NCI-H146 (cell line): ENCODE measurements at places on chromosomes 5 and 9.
A peak's percentile ranks its signal among the peaks of the same experiment; 100 is the strongest.

DNA sequence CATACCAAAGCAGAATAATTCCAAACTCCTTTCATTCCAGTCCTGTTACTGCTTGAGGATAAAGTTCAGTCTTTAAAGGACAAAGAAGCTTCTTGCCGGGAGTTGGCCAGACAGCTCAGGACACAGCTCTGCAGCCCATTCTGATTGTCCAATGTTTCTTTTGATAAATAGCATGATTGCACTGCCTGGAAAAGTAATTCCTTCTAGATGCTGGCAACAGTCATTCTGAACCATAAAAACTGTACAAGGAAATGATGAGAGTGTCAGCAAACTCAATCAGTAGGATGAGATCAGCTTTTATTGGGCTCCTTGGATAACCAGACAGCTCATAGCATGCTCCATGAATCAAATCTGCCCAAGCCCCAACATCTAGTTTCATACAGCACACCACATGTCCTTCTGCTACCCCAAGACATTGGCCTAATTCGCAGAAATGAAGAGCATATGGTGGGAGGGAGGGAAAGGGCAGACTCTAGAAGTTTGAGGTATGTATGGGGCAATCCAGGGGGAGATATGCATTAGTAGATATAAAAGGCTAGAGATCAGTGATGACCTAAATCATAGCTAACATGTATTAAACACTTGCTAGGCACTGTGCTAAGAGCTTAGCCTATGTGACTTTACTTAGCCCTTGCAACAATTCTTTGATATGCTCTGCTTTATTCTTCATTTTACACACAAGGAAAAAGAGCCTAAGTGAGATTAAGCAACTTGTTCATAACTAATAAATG is 219.9 kb upstream of the NREP start:
- DNase-seq: no peak

DNA sequence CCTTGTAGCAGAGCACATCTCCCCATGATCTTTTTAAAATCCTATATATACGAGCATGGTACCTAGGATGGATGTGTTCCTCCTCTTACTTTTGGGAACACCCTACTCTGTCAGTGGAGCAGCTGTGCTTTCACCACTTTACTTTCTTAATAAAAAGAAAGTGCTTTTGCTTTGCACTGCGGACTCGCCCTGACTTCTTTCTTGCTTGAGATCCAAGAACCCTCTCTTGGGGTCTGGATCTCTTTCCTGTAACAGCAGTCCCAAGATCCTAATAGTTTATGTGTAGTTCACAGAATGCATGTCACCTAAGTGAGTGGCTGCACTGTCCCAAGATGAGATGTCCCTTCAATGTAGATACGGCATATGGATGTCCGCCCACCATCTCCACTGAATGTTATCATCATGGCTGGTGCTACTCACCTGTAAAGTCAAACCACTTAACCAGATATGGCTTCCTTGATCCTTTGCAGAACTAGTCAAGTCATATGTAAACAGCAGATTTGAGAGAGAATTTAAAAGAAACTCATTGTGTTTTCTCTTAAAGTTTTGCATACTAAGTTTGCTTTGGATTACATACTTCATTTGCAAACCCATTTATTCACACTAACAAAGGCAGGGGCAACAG is 1.9 kb downstream of the FGF1 start:
- no peak for DNase-seq

GRCh38 chr5:36334315-36334714 is 32.6 kb upstream of the RANBP3L start:
- DNase-seq: no peak

GRCh38 chr9:6109986-6110385 is 94.6 kb upstream of the RANBP6 start:
- no peak for DNase-seq

- peak; percentile 13 for DNase-seq
Measured at GRCh38 chr9:104177003-104177611, 83.0 kb downstream of the SMC2 start.

DNA sequence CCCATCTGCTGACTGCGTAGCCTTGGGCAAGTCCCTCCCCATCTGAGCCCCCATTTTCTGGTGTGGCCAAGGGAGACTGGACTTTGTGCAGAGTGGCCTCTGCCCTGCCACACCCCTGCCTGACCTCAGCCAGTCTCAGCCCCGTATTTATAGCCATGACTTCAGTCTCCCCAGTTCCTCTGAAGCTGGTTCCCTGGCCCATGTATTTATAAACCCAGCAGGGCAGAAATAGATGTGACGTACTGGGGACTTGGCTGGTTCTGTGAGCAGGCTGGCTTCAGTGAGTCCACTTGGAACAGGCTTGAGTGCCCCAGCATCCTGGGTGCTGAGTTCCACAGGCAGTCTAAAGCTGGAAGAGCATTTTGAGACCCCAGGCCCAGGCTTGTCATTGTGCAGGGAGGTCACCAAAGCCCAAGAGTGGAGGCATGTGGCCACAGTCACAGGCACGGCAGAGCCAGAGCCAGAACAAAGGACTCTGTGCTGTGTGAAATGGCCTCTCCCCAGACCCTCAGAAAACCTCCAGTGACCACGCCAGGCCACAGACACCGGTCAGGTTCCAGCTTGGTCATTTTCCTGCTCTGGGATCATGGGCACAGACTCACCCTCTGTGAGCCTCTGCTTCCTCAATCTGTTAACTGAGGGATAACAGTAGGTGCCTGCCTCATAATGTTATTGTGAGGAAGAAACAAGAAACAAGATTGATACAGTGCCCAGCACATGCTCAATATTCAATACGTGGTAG is 30.4 kb upstream of the SYNPO start:
- no peak for DNase-seq

GRCh38 chr5:101966476-101966875 is 329.6 kb downstream of the SLCO4C1 start:
- DNase-seq: no peak

GRCh38 chr5:150638488-150639376 is 1.7 kb upstream of the SYNPO start:
- no peak for DNase-seq

GRCh38 chr9:125763394-125763801 is 16.2 kb downstream of the PBX3 start:
- DNase-seq: peak; percentile 98

DNA sequence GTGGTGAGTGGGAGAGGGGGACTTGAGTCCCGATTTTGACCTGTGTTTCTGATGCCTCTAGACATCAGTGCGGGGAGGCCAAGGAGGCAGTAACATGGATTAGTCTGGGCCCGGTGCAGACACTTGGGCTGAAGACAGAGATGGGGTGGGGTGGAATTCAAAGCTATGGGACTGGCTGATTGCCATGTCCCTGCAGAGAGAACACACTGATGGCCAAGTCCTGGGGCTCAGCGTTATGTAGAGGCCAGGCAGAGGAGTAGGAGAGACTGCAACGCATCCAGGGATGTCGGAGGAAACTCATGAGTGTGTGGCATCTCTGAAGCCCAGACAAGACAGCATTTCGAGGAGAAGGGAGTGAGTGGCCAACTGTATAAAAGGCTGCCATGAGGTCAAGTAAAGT is 30.1 kb downstream of the PSD2 start:
- DNase-seq: no peak

GRCh38 chr5:132979367-132979940 is 16.0 kb upstream of the AFF4 start:
- no peak for DNase-seq

- no peak for DNase-seq
Measured at GRCh38 chr5:69431424-69432303, 16.7 kb downstream of the MARVELD2 start.

- peak; percentile 17 for DNase-seq
Measured at GRCh38 chr9:98793031-98793430, 3.3 kb downstream of the ANKS6 start.

- no peak for DNase-seq
Measured at GRCh38 chr5:172939611-172940267, 19.5 kb upstream of the RPL26L1 start.

GRCh38 chr9:1469996-1470395 is 419.8 kb downstream of the DMRT2 start:
- DNase-seq: no peak

DNA sequence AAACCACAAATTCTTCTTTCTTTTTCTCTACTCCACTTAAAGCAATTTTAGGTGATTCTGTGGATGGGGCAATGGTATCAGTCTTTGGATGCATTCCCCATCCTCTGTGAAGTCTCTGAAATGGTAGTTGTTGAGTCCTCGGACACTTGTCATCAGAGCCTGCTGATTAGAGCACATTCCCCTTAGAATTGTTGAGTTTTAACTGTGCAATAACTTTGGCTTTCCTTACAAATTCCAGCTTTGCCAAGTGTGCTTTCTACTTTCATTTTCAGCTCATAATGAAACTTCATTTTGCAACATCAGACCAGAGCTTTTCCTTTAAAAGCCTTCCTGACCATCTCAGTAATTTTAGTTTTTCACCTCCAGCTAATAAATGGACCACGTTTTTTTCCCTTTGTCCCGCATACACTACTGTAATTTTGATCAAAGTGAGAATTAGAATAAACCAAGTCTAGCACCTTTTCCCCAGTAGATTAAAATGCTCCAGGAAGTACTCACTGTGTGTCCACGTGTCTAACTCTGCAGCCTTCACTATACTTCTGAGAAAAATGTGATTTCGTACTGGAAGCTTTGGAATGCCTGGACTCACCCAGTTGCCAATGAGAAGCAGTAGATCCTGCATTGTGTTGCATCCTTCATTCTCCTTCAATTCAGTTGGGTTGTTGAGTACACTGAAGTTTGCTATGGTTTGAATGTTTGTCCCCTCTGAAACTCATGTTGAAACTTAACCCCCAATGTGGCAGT is 135.6 kb downstream of the NTRK2 start:
- no peak for DNase-seq

DNA sequence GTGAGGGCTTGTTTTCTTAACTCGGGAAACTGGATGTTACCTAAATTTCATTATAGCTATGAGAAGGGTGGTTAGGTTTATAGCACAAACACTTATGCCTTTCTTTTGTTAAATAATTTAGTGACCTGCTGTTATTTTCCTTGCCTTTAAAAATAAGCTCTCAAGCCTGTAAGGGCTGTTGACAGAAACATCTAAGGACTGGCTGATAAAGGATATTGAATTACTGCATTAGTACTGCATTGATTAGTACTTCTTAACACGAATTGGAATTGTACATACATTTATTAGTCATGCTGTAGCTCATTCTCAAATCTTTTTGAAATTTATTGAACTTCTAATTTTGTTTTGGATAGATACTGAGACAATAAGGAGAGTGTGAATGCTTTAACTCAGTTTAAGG is 85.1 kb upstream of the DHFR start:
- no peak for DNase-seq

- DNase-seq: peak; percentile 86
Measured at GRCh38 chr5:131263648-131264450, at the start of gene CDC42SE2. Gene CDC42SE2, plus strand, starts transcription at chr5:131264053. Its CDS starts 95,441 bp downstream, at chr5:131359494.

DNA sequence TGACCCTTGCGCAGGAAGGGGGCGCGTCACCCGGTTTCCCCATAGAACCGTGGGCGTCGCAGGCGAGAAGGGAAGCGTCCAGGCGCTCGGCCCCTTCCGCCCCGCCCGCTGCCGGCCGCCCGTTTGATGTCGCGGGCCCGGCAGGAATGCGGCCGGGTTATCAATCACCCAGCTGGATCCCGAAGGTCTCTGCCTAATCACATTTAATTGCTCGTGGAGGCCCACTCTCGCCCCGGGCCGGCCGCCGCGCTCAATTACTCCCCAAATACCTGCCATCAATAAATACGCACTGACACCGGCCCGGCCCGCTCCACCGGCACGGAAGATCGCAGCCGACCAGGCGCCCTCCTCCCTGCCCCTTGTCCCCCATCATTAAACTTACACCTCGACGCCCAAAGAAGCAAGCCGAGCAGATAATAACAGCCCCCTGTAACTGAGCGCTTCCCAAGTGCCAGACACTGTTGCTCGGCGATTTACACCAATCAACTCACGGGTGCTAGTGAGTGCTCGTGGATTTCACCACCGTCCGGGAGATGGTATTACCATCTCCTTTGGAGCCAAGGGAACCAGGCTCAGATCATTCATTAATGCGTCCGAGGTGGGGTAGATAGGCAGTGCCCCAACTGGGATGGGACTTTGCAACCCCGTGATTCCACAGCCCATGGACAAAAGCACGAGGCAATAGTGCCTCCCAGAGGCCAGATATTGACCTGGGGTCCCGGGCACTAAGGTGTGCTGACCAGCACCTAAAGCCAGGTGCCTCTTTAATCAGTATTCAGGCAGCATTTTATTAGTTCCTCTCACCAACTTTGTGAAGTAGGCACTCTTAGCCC is 11.3 kb downstream of the MSX2 start:
- DNase-seq: no peak

DNA sequence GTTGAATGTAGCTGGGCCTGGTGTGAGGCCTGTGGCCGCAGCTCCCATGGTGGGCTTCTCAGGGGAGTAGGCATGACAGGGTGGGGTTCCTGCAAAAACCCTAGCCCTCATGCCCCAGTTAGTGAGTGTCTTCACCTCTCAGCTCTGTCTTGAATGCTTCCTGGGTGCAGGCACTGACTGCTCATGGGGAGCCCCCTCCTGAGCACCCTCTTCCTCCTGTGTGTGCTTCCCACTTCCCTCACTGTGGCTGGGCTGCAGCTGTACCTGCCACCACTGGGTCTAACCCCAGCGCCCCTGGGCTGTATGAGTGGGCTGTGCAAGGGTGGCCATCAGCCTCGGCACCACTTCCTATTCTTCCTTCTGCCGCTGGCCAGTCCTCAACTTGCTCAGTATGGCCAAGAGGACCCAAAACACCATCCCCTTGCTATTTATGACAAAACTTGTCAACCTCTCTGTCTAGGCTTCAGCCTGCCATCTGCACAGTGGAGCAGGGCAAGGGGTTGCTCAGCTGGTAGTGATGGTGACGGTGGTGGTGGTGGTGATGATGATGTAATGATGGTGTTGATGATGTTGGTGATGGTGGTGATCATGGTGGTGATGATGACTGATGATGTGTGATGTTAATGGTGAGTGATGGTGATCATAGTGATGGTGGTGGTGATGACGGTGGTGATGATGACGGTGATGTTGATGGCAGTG is 67.5 kb downstream of the RXRA start:
- no peak for DNase-seq

- no peak for DNase-seq
Measured at GRCh38 chr5:156479849-156480248, 152.9 kb downstream of the SGCD start.

DNA sequence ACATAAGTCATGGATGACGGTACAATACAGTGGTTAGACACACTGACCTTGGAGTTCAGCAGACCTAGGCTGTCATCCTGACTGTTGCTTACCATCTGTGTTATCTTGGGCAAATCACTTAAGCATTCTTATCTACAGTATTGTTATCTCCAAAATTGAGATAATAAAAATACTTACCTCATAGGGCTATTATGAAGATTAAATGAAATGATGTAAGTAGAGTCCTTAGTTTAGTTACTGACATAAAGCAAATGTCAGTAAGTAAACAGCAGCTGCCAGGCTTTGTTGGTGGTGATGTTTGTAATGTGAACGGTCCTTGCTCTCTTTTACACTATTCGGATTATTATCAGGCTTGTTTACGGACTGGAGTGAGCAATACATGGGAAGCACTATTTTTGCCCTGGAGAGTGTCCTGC is 107.3 kb upstream of the DPYSL3 start:
- DNase-seq: peak; percentile 50

DNA sequence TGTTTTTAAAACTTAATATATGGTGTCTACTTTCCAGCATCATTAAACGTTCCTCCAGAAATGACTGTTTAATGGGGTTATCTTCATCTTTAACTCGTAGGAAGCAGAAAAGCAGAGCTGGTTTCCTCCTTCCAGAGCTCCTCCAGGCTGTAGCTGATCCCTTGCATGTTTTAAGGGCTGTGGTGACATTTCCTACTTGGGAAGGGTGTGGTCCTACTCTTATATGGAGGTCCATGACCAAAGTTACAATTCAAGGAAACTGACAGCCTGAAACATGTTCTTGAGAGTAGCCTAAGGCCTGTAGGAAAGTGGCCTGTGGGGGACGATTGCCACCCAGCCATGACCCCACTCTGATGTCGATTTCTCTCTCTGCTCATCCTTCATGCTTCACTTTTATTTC is 297.1 kb downstream of the GADD45G start:
- no peak for DNase-seq
